ENCODE measurements at places on chromosomes 5 and 9. TPM values are rescaled to one million over a fixed set of nuclear protein-coding genes. Genes with fewer than 3 reads are reported as not detected.

DNA sequence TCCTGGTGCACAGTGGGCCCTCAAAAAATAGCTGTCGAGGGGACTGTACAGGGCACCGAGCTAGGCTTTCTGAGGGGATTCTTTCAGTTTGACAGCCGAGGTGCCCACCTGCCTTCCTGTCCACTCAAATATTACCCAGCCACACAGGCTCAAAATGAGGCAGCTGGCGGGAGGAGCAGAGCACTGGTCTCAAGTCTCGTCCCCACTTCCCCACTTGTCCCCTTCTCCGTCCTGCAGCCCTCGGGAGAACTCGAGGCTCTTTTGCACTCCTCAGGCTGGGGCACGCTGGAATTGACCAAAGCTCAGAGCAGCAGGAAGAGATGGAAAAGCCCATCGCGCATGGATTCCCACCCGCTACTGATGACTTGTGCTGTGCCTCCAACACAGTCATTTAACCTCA lies 185.2 kb downstream of the HSPA4 start:
- no peak for DNase-seq

PCDHGA2 gene
- 6.2 TPM for total RNA-seq

RHOBTB3 gene
- 36.8 TPM for total RNA-seq

GRCh38 chr9:5509573-5509972 lies 758 bp upstream of the PDCD1LG2 start:
- DNase-seq, result no peak

GRCh38 chr9:69027355-69028097 lies 8.0 kb upstream of the FXN start:
- no peak for DNase-seq

DNA sequence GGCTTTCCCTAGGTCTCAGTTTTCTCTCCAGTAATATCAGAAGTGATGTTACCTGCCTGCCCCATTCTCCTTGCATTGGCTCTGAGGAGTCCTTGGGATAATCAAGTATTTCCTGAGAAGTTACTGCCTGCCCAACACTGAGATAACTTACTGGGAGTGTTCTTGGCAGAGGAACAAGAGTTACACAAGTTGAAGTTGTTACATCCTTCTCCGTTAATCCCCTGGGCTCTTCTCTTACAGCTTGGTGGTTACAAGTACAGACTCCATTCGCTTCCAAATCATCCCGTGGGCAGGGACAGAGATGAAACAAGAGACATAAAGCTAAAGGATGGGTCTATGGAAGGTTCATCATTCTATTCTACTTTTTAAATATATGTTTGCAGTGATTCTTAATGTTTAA lies 74.1 kb upstream of the SAP30L start:
- no peak for DNase-seq

Measured in aorta (tissue), 5 donors.